ENCODE measurements at places on chromosomes 2 and 18.

GRCh38 chr2:241900251-241901017, 30.9 kb downstream of the RTP5 start:
- peak overlapping the region; percentile 25 for H3K27ac ChIP-seq
- H3K27me3 ChIP-seq, result no peaks in the 10 kb centered on the region
- no peak for DNase-seq
- no peak overlapping the region for H3K4me3 ChIP-seq
- no peaks in the 10 kb centered on the region for H3K36me3 ChIP-seq

- H3K27ac ChIP-seq, result no peak overlapping the region
- no peaks in the 10 kb centered on the region for H3K4me1 ChIP-seq
- no peak overlapping the region for H3K4me3 ChIP-seq
- DNase-seq, result no peak
Observed at GRCh38 chr2:99380376-99381010, 43.3 kb downstream of the EIF5B start.

DNA sequence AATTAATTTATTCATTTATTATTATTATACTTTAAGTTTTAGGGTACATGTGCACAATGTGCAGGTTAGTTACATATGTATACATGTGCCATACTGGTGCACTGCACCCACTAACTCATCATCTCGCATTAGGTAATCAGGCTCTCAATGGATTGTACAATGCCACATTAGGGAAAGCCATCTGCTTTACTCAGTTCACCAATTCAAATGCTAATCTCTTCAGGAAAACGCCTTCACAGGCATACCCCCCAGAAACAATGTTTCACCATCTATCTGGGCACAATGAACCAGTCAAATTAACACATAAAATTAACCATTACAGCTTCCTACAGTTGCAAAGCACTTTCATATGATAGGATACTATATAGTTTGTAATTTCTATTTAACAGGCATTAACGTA, 84.8 kb upstream of the DNAJC10 start:
- DNase-seq, result no peak
- H3K27me3 ChIP-seq, result no peaks in the 10 kb centered on the region
- H3K36me3 ChIP-seq, result no peaks in the 10 kb centered on the region
- H3K4me1 ChIP-seq, result no peaks in the 10 kb centered on the region
- no peak overlapping the region for H3K4me3 ChIP-seq
- no peak overlapping the region for H3K27ac ChIP-seq

DNA sequence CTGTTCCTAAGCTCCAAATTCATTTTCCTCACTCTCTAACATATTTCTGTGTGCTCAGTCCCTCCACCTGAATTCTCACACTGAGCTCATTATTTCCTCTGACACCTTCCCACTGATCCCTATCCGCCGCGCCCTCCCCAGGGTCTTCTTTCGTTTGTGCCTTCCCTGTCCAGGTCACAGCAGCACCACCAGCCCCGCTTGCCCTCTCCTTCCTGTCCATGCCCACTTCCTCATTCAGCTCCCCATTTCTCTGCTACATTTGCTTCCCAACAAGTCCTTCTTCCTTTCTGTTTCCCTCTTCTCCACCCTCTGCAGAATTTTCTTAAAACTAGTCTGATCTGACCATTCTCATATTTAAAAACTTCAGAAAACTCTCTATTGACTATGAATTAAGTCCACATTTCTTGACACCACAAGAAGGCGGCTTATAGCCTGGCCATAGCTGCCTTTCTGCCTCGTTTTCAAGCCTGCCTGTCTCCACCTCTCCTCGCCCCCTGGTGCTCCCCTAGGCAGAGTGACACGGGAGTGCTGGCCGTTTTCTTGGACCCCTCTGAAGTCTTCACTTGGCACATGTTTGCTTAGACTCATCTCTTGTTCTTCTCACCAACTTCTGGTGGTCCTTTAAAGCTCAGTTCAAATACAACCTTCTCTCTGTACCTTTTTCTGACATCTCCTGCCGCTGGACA, 138.7 kb upstream of the BOD1L2 start:
- no peak overlapping the region for H3K27ac ChIP-seq
- H3K27me3 ChIP-seq, result no peaks in the 10 kb centered on the region
- no peaks in the 10 kb centered on the region for H3K4me1 ChIP-seq

GRCh38 chr2:86171295-86171694, 24.0 kb downstream of the IMMT start:
- H3K4me3 ChIP-seq, result no peak overlapping the region
- H3K36me3 ChIP-seq, result peaks cover 92% of the 10 kb centered on the region
- H3K27ac ChIP-seq, result no peak overlapping the region
- H3K27me3 ChIP-seq, result no peaks in the 10 kb centered on the region
- H3K4me1 ChIP-seq, result no peaks in the 10 kb centered on the region

DNA sequence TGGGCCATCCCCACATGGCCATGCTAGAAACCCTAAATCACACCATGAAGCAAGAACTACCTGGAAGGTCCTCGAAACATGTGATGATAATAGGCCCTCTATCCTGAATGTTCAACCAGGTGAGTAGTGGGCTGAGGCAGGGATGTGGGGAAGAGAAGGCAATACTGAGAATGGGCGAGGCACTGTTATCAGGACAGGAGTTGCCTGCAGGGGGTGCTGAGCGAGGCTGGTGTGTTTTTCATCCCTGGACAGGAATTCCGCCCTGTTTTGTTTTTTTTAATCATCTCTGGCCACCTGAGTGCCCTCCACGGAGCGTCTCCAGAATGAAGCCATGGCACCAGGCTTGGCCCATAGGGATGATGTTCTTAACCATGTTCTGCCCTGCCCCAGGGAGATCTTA, 103.0 kb upstream of the SOX11 start:
- no peaks in the 10 kb centered on the region for H3K36me3 ChIP-seq
- H3K27me3 ChIP-seq, result no peaks in the 10 kb centered on the region
- H3K4me3 ChIP-seq, result no peak overlapping the region
- H3K4me1 ChIP-seq, result no peaks in the 10 kb centered on the region
- H3K27ac ChIP-seq, result no peak overlapping the region
- DNase-seq, result no peak

DNA sequence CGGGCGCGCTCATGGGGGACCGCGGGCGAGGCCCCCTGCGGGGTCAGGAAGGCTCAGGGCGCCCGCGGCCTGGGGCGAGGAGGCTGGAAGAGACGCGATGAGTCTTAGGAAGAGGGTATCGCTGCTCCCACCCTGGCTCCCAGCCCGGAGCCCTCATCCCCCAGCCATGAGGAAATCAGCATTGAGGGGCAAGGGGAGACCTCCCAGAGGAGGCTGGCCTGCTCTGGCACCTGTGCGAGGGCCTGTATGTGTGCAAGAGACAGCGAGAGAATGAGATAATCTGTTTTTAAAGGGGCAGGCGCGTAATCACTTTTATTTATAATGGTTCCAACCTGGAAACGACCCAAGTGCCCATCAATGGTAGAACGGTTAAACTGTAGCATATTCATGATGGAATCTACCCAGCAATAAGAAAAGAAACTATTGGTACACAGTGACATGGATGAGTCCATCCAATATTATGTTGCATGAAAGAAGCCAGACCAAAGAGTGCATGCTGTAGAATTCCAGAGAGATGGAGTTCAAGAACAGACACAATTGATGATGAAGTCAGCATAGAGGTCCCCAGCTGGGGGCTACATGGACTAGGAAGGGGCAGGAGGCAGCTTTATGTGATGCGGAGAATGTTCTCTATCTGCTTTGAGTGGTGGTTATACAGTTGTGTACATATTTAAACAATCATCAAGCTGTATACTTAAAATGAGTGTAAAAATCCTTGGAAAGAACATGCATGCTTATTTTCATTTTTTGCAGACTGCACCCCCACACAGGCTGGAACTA, 14.4 kb downstream of the FBXO41 start:
- DNase-seq, result no peak
- no peaks in the 10 kb centered on the region for H3K36me3 ChIP-seq
- no peaks in the 10 kb centered on the region for H3K27me3 ChIP-seq
- H3K4me3 ChIP-seq, result peak overlapping the region; percentile 63
- H3K4me1 ChIP-seq, result peaks cover 4% of the 10 kb centered on the region

Data from esophagus squamous epithelium (tissue), 5 donors.